Right atrium auricular region (tissue), 2 donors: ENCODE measurements at places on chromosomes 13 and 19. TPM values are rescaled to one million over a fixed set of nuclear protein-coding genes. Genes with fewer than 3 reads are reported as not detected.

PBX4 gene
- total RNA-seq = not detected

DNA sequence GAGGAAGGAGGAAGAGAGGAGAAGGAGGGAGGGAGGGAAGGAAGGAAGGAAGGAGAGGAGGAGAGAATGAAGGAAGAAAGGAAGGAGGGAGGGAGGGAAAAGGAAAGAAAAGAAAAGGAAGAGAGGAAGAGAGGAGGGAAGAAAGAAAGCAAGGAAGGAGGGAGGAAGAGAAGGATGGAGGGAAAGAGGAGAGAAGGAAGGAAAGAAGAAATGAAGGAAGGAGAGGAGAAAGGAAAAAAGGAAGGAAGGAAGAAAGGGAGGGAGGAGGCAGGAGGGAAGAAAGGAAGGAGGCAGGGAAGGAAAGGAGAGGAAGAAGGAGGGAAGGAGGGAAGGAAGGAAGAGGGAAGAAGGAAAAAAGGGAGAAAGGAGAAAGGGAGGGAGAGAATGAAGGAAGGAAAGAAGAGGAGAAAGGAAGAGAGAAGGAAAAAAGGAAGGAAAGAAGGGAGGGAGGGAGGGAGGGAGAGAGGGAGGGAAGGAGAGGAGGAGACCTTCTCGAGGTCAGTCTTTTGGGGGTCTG is 13.4 kb upstream of the CASP14 start:
- no peaks in the 10 kb centered on the region for H3K36me3 ChIP-seq
- no peak overlapping the region for H3K4me3 ChIP-seq
- DNase-seq = no peak
- H3K4me1 ChIP-seq = no peaks in the 10 kb centered on the region
- H3K27ac ChIP-seq = no peak overlapping the region

- H3K27me3 ChIP-seq = no peaks in the 10 kb centered on the region
- no peak overlapping the region for H3K27ac ChIP-seq
- no peak for DNase-seq
- H3K36me3 ChIP-seq = peaks cover 20% of the 10 kb centered on the region
These were observed 94.0 kb downstream of the PTPRS start for GRCh38 chr19:5246554-5247155.

- no peaks in the 10 kb centered on the region for H3K4me1 ChIP-seq
- H3K36me3 ChIP-seq = no peaks in the 10 kb centered on the region
- H3K4me3 ChIP-seq = no peak overlapping the region
- no peak for DNase-seq
- H3K27me3 ChIP-seq = no peaks in the 10 kb centered on the region
These were observed 5.6 kb upstream of the SYDE1 start for GRCh38 chr19:15101479-15102082.

DNA sequence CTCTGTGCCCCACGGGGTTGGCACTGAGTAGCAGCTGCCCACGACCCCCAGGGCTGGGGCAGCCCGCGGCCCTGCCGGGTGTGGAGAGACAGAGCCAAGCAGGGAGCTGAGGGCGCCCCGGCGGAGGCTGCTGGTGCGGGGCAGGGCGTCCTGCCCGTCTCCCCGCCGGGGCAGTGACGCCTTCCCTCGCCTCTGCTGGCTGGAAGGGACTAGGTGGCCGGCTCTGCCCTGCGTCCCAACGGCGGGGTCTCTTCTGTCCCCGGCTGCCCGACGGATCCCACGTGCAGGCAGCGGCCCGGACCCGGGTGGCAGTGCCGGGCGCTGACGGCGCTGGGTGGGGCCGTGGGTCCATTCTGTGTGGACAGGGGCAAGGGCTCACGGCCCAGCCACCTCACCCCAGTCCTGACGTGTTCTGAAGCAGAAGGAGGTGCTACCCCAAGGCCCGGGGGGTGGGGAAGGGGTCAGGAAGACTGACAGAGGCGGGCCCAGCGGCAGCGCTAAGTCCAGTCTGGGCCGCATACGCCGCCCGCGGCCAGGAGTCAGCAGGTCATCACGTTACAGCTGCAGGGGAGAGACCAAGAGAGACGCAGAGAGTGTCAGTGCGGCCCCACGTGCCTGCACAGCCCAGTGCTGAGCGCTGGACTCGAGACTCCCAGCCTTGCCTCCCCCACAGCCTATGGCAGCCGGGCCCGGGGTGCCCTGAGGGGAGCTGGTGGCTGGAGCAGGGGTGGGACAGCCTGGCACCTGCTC is 15.1 kb upstream of the PLPP2 start:
- no peak overlapping the region for H3K4me3 ChIP-seq
- no peak for DNase-seq
- H3K27ac ChIP-seq = no peak overlapping the region
- peaks cover 47% of the 10 kb centered on the region for H3K36me3 ChIP-seq
- no peaks in the 10 kb centered on the region for H3K27me3 ChIP-seq

DNA sequence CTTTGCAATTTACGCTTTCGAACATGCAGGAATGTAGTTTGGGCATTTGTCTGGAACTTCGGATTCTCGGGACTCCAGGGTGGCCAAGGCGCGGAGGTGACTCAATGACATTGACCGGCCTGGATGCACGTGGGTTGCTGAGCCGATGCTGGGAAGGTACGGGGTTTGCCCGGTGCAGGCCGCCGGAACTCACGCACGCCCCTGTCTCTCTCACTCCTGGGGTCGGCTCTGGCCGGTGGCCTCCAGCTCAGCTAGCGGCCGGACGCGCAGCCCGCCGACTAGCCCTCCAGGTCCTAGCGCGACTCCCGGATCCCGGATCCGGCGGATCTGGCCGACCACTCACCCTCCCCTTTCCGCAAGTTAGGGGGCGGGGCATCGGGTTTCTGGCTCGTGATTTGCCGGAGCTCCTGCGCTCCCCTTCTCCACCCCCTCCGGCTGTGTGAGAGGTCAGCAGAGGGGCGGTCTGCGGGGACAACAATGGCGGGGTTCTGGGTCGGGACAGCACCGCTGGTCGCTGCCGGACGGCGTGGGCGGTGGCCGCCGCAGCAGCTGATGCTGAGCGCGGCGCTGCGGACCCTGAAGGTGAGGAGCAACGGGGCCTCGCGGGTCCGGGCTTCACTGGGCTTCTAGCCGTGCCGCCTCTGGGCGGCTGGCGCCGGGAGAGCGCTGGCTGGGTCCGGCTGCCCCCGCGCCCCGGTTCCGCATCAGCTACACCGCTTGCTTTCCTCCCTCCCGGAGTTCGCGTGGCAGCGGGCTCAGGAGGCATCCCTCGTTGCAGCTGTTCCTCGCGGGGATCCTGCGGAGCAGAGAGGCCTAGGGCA is at the start of gene PCCA:
Gene PCCA (plus strand): TSS at position 450 of the 821 bp plus-strand sequence. CDS start 28 bp downstream, at position 478.
- H3K4me3 ChIP-seq = peak within 1 kb of the TSS; percentile 84
- H3K36me3 ChIP-seq = no peaks in the 10 kb centered on the region
- peak; percentile 94 for DNase-seq
- H3K27me3 ChIP-seq = no peaks in the 10 kb centered on the region
- peak within 1 kb of the TSS; percentile 78 for H3K27ac ChIP-seq

GRCh38 chr13:24280720-24281119 is 28.7 kb upstream of the C1QTNF9 start:
- no peaks in the 10 kb centered on the region for H3K27me3 ChIP-seq
- no peaks in the 10 kb centered on the region for H3K4me1 ChIP-seq
- peak; percentile 56 for DNase-seq

DNA sequence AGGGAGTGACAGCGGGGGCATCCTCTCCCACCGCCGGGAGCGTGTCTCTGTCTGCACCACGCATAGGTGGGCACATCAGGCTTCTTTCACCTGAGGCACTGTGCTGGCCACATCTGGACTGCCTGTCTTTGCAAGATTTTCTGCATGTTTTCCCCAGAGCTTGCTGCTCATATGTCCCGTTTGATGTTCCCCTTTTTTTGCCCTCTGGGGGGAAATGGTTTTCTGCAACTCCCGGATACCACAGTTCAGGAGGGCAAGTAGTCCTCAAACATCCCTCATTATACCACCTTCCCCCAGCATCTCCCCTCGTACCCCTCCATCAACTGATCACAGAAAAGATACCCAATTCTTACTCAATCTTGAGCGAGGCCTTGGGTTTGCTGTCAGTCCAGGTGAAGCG is 168.0 kb downstream of the PAN3 start:
- H3K4me3 ChIP-seq = no peak overlapping the region
- DNase-seq = no peak
- no peaks in the 10 kb centered on the region for H3K4me1 ChIP-seq
- no peaks in the 10 kb centered on the region for H3K36me3 ChIP-seq

DNA sequence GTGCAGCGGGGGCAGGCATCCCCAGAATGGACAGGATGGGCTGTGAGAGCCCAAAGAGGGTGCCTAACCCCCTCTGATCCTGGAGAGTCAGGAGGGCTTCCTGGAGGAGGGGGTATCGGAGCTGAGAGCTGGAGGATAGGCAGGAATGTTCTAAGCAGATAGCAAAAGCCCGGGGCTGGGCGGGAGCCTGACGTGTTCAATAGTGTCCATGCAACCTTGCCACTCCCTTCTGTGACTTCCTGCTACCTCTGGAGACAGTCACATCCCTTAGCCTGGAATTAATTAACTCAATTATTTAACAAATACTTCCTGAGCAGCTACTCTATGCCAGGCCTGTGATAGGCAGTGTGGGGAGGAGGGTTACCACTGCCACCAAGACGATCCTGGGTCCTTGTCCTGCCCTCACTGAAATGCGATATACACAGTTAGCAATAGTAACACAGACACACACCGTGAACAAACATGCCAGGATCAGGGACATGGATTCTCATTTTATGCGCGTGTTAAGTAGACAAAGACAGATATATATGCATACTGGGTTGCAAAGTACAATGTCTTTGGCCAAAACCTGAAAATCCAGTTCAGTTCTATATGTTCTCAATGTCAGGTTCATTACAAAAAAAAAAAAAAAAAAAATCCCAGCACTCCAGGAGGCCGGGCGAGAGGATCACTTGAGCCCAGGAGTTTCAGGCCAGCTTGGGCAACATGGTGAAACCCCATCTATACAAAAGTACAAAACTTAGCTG is 10.7 kb downstream of the AP2S1 start:
- H3K27ac ChIP-seq = no peak overlapping the region
- DNase-seq = no peak
- H3K4me3 ChIP-seq = no peak overlapping the region
- no peaks in the 10 kb centered on the region for H3K27me3 ChIP-seq
- peaks cover 42% of the 10 kb centered on the region for H3K36me3 ChIP-seq

DNA sequence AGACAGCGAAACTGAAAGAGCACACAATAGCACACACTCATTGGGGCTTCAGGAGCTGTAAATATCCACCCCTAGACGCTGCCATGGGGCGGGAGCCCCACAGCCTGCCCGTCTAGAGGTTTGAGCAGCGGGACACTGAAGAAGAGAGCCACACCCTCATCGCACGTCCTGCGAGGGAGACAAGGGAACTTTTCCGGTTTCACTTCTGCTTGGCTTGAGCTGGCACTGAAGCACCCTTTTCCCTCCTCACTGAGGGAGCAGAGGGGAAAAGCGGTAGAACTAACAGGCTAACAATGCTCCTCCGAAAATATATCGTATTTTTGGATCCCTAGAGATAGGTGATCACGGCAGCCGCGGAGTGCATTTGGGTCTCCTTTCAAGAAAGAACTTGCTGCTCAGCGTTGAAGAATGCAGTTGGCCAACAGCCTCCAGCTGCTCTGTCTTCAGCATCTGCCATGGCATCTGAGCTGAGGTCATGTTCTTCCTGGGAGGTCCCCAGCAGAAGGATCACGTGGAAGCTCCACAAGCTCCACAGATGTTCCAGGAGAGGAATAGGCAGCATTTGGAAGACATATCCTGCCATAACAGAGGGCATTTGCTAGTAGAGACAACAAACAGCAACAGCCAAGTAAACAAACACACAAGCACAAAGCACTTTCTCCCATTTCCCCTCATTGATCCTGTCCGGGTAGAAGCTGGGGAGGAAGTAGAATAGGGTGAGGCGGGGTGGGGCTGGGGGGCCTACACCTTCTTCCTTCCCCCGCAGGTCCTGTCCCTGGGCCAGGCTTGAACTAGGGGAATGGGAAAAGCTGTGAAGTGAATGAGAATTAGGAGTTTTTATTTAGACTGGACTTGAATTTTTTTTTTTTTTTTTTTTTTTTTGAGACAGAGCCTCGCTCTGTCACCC is 44.8 kb upstream of the ALOX5AP start:
- no peaks in the 10 kb centered on the region for H3K27me3 ChIP-seq
- no peaks in the 10 kb centered on the region for H3K36me3 ChIP-seq
- DNase-seq = peak; percentile 81
- H3K4me3 ChIP-seq = peak overlapping the region; percentile 42

NOVA2 gene
- total RNA-seq = 1.5 TPM

GRCh38 chr19:38263689-38264485 is 486 bp upstream of the SPINT2 start:
- H3K27me3 ChIP-seq = no peaks in the 10 kb centered on the region
- H3K4me1 ChIP-seq = peaks cover 18% of the 10 kb centered on the region
- H3K4me3 ChIP-seq = peak overlapping the region; percentile 61
- H3K27ac ChIP-seq = peak overlapping the region; percentile 78

VAV1 gene
- total RNA-seq = 1.4 TPM

DNA sequence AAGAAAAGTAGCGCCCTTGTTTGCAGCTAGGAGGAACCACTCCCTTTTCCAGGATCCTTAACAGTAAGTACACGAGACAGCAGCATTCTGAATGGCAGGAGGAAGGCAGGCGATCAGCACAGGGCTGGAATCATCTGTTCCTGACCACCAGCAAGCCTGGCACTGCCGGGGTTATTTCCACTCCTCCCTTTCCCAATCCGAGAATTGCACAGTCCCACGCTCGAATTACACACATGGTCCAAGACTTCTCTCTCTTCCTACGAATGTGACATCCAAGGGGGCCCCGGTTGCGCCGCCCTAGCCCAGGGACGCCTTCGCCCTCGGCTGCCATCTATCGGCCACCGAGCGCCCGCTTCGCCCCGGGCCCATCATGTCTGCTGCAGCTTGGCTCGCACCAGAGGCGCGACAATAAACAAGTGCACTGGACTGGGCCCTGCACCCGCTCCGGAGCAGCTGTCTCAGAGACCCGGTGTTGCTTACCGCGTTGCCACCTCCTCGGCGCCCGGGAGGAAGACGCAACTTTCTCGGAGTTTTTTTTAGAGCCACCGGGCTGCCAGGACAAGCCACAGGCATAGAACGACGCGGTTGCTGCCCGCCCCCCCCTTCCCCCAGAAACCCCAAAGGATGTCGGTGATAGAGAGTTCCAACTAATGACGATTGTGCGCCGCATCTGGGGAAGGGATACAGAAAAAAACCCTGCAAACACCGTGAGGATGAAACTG is at the start of gene SLITRK5:
Gene SLITRK5 (plus strand): TSS at position 341 of the 722 bp plus-strand sequence. CDS start 4,018 bp downstream, outside the sequence.
- H3K4me1 ChIP-seq = no peaks in the 10 kb centered on the region
- H3K4me3 ChIP-seq = peak within 1 kb of the TSS; percentile 56
- no peaks in the 10 kb centered on the region for H3K36me3 ChIP-seq
- H3K27me3 ChIP-seq = peaks cover 7% of the 10 kb centered on the region
- no peak within 1 kb of the TSS for H3K27ac ChIP-seq
- DNase-seq = peak; percentile 80

GRCh38 chr19:32189956-32190706 is 155.3 kb upstream of the ZNF507 start:
- no peaks in the 10 kb centered on the region for H3K4me1 ChIP-seq
- no peaks in the 10 kb centered on the region for H3K36me3 ChIP-seq
- no peaks in the 10 kb centered on the region for H3K27me3 ChIP-seq
- H3K27ac ChIP-seq = no peak overlapping the region
- peak; percentile 52 for DNase-seq

CTXN1 gene
- 1.7 TPM for total RNA-seq

GRCh38 chr13:113245849-113246796 is 36.7 kb downstream of the CUL4A start:
- H3K4me1 ChIP-seq = no peaks in the 10 kb centered on the region
- no peaks in the 10 kb centered on the region for H3K27me3 ChIP-seq
- H3K4me3 ChIP-seq = no peak overlapping the region
- peaks cover 87% of the 10 kb centered on the region for H3K36me3 ChIP-seq

GRCh38 chr19:47187797-47188196 is 43.2 kb downstream of the BBC3 start:
- H3K27me3 ChIP-seq = no peaks in the 10 kb centered on the region
- no peak overlapping the region for H3K4me3 ChIP-seq
- no peaks in the 10 kb centered on the region for H3K4me1 ChIP-seq
- no peaks in the 10 kb centered on the region for H3K36me3 ChIP-seq
- no peak for DNase-seq

C13orf42 gene
- total RNA-seq = not detected

- no peak overlapping the region for H3K4me3 ChIP-seq
- DNase-seq = no peak
- H3K27me3 ChIP-seq = no peaks in the 10 kb centered on the region
- no peaks in the 10 kb centered on the region for H3K36me3 ChIP-seq
- peaks cover 30% of the 10 kb centered on the region for H3K4me1 ChIP-seq
These were observed 26.6 kb downstream of the SHISA2 start for GRCh38 chr13:26025196-26025595.
